Stimulated activated CD4-positive, alpha-beta T cell treated with anti-CD3 and anti-CD28 coated beads, Interleukin-12 subunit alpha, Interleukin-12 subunit beta, amount 100 ng/mL, for 48 hours (primary cell): ENCODE measurements at places on chromosomes 5 and 9.
A peak's percentile ranks its signal among the peaks of the same experiment; 100 is the strongest.

GRCh38 chr5:172503925-172504700, 49.8 kb upstream of the SH3PXD2B start:
- DNase-seq: no peak

DNA sequence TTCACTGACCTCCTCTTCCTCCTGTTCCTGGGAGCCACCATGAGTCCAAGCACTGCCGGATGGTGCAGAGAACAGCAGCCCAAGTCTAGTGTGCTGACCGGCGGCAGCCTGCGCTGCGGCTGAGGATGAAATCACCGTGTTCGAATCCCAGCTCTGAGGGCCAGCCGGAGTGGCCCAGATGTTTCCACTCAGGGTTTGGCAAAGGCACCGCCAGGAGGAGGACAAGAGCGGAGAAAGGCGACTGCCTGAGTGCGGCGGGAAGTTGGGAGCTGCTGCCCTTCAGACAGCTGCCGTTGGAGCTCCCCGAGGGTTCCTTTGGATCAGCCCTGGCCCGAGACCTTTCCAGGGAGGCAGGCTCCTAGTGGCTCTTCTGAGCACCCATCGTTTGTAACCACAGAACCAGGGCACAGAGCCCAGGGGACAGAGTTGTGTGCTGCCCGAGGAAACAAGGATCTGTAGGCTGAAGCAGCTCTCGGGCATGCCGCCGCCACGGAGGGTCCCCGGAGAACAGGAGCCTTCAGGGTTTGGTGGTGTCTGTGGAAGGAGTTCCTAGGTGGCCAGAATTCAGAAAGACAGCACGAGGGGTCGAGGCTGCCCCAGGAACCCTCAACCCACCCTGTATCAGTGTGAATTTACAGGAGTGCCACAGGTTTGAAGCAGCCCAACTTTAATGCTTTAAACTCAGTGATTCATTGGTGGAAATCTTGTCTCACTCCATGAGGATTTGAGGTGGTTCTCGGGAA, 115.6 kb upstream of the COL5A1 start:
- DNase-seq: no peak

- no peak for DNase-seq
Observed at GRCh38 chr9:133545494-133546286, 11.2 kb downstream of the ADAMTSL2 start.

- no peak for DNase-seq
Observed at GRCh38 chr5:156540491-156540890, 213.5 kb downstream of the SGCD start.

- DNase-seq: no peak
Observed at GRCh38 chr5:143370440-143370839, 33.0 kb downstream of the NR3C1 start.

DNA sequence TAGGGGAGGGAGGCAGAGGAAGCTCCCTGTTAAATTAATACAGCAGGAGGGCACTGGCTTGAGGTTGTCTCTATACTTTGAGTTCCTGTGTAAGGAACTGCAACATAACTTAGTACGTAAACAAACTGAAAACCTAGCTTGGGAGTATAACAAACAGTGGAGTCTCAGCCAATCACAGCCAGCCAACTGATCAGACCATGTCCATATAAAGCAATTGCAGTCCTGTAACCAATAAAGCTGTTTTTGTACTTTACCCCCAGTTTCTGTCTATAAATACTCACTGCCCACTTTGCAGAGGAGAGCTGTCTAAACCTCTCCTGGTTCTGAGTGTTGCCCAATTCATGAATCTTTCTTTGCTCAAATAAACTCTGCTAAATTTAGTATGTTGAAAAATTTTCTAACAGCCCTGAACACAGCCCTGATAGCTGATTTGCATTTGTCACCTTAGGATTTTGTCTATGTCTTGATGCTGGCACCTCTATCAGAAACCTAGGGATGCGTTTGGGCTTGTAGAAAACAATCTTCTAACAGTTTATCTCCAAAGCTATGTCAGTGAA, 39.9 kb downstream of the GDNF start:
- DNase-seq: no peak

DNA sequence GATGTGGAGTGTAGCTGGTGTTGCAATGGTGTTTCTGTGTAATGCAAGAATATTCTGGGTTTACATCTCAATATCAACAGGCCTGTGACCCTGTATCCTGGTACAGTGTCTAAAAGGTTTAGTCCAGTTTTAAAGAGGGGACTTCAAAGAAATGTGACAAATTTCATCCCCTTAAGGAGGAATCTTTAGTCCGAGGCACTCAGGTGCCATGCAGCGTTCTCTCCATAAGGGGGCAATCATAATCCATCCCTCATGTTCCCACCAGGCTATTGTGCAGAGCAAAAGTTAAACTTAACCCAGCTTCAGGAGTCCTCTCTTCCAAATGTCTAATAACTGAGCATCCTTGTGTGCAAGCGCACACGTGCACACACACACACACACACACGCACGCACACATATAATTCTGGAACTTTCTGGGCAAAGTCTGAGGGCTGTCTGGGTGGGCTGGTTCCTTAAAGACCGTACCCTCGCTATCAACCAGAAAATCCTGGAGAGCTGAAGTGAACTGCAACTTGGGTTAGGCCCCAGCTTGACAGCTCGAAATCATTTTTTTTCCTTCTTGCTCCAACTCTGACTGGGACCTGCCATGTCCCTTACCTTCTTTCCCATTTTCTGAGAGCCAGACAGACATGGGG, 46.0 kb downstream of the CRB2 start:
- no peak for DNase-seq

GRCh38 chr5:124631874-124632550, 114.4 kb downstream of the ZNF608 start:
- no peak for DNase-seq

DNA sequence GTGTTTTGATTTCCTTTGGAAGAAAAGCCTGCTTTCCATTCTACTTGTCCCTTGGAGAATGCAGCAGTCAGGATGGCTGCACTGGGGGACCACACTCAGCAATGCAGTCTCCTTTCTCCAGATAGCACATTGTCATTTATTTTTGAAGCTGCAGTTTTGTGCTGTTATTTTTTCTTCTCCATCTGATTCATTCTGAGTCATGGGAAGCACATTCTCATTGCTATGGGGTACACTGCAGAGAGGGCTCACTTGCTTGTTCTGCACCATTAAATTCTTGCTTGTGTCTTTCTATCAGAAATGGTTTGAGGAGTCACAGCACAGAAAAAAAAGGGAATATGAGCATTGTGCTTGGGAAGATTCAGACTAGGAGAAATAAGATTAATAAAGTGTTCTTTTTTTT, 39.7 kb upstream of the POC5 start:
- no peak for DNase-seq

DNA sequence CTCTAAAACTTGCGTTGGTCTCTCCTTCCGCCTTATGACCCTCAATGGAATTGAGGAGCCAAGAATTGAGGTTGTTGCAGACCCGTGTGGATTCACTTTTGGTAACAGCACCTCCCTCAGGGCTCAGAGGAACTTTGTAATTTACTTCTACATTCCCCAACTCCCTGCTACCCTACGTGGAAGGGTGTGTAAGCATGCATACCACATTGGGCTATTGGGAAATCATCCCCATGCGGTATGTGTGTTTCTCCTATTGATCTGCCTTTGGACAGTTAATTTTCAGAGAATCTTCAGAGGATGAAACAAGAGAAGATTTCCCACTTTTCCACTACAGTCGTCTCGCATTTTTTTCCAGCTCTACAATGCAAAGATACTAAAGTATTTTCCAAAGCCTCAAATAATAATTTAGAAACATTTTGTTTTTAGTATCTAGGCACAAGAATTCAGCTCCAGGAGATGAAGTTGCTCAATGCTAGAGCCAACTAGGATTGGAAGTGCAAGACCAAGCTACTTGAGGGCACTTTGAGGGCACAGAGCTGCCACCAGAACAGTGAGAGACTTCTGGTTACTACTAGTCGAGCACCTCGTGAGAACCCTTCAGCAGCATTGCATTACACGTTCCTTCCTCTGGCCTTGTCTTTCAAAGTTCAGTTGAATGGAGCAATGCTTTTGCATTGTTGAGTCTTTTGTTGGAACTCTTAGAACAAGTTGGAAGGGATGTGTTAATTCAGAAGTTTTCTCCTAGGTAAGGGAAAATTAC, 3.4 kb downstream of the C1QTNF3 start:
- DNase-seq: no peak

- DNase-seq: peak; percentile 21
Observed at GRCh38 chr9:92668746-92669526, 995 bp downstream of the IPPK start.

DNA sequence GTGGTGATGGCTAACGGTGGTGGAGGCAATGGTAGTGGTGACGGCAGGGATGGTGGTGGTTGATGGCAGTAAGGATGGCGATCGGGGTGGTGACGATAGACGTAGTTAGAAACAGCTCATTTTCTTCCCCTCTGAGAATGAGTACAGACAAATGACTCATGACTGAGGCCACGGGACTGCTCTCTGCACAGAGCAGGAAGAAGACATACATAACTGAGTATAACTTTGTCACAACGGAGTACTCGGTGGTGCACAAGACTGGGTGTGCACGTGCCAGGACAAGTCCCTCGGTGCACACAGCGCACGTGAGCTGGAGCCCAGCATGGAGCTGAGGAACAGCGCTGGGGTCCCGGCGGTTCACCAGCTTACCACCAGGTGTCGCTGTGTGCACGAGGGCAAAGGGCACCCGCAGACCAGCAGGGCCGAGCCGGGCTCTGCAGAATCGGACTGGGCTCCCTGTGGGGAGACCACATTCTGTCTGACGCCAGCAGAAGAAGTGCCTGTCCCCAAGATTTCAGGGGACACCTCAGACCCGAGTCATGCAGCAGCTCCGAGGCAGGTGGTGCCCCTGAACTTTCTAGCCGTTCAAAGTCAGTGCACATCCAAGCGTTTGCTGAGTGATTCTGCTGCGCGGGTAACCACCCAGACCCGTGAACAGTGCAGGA, 188.6 kb downstream of the FSTL4 start:
- DNase-seq: peak; percentile 74

- DNase-seq: no peak
Observed at GRCh38 chr5:180807654-180808414, 5.2 kb upstream of the MGAT1 start.

DNA sequence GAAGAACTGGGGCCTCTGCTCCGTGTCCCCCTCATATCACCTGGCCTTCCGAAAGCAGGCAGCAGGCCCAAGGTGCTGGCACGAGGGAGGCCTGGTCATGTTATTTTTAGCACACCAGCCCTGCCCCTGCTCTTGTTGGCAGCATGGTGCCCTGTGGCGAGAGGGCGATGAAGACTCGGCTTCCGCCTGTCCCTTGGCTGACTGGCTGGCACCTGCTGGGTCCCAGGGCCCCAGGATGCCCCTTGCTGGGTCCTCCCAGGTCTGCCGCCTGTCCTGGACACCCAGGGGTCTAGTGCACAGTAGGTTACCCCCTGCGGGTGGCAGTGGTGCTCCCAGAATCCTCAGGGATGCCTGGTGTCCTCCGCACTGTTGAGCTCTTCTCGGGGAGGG, 77.0 kb downstream of the RXRA start:
- DNase-seq: no peak

GRCh38 chr5:76582230-76583162, 40.7 kb downstream of the F2RL2 start:
- no peak for DNase-seq
